ENCODE measurements at places on chromosomes 5 and 9. TPM values are rescaled to one million over a fixed set of nuclear protein-coding genes. Genes with fewer than 3 reads are reported as not detected.
A peak's percentile ranks its signal among the peaks of the same experiment; 100 is the strongest.

- DNase-seq, result no peak
These were observed 52.4 kb downstream of the ASS1 start for GRCh38 chr9:130497139-130497538.

DNA sequence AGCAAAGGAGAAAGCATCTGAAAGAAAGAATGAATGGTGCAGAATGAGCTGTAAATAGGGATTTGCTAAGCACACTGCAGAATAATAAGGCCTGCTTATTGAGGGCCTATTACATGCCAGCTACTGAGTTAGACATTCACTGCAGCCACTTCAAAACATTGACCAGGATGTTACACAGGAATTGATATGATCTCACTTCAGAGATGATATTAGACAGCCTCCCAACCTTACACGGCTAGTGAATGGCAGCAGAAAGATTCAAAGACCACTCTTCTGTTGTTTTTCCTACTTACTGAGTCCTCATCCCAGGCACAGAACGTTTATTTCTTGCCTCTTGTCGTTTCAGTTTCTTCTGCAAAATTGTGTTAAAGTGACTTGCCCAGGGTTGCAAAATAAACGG, 1209.9 kb upstream of the WWC1 start:
- no peak for DNase-seq

DNA sequence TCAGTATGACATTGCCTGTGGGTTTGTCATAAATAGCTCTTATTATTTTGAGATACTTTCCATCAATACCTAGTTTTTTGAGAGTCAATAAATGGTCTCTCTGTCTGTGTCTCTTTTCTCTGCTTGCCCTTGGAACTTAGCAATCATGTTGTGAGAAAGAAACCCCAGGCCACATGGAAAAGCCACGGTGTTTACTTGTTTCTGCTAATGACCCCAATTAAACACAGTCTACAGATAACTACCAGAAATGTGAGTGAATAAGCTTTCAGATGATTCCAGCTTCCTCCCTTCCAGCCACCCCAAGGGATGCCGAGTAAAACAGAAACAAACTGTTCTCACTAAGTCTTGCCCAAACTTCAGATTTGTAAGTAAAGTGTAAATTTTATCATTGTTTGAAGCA, 584.9 kb downstream of the MAT2B start:
- no peak for DNase-seq

DNA sequence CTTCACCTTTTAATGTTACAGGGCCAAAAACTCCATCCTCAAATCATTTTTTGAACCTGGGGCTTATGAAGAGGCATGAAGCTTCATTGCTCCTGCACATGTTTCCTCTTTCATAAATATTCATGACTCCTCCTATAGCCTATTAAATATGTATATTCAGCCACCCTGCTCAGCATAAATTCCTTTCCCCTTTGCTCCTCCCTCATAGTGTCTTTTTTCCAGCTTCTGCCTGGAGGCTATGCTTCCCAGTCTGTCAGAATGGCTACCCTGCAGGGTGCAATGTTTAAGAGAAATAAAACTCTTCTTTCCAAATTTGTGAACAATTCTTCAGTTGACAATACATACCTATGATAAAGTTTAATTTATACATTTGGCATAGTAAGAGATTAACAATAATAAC, 1082.9 kb upstream of the CDH18 start:
- no peak for DNase-seq

GRCh38 chr9:70406434-70406862, 8.0 kb downstream of the KLF9 start:
- no peak for DNase-seq

The PCDHGC3 gene
- total RNA-seq, result 144 TPM

DNA sequence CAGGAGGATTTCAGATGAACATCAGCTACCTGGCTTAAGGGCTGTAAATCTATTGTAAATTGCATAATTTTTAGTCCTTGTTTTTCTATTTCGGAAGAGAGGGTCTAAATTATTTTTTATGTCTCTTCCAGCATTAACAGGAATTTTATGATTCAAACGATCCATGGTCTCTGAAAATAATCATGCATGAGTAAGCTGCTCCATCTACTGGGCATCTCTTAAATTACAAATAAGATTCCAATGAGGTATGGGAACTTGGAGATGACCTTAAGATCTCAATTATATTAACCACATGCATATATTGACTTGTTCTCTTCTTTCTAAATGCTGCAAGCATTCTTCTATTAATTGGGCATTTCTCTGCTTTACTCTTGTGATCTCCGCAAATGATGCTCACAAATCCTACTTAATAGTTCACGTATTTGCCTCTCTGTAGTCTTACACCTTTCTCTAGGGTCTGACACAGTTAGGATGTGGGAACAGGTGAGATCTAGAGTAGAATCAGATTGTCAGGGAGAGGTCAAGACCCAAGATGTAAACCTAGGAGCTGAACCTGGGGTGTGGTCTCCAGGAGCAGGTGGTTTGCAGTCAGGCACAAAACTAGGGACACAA, 86.9 kb downstream of the NUDT12 start:
- peak; percentile 62 for DNase-seq

Measured in HFFc6 (cell line).